ENCODE measurements at places on chromosomes 6 and 20.

DNA sequence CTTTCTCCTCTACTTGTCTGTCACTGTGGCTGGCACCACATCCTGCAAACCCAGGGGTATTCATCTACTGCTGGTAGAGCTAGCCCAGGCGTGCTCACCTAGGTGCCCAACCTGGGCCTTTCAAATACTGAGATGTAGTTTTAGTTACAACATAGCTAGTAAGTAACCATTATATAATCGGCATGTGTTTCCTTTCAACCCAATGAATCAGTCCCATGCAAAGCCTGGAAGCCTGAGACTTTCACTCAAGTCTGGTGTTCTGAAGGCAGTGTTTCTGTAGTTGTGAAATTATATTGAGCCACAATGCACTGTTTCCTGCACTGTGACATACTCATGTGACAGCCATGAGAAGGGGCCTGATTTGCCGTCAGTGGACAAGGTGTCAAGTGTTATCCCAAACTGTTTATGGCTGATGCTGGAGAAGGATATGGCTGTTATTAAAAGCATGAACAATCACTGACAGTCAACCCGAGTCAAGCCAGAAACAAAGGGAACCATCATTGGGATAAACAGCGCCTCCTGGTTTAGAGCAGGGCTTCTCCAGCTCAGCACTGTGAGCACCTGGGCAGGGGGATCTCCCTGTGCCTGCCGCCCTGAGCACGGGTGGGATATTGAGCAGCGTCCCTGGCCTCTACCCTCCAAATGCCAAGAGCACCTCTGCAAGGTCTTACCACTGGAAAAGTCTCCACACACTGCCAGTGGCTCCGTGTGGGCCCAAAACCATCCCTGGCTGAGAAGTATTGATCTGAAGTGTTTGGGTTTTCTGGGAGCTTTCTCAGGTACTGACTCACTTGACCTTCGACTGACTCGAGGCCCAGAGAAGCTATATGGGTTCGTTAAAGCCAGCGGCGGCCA, 1.6 kb downstream of the PSMA7 start:
- DNase-seq: peak; percentile 33

GRCh38 chr6:148509119-148509799, 166.6 kb downstream of the SASH1 start:
- DNase-seq: peak; percentile 75

GRCh38 chr20:51767867-51768758, at the start of gene ATP9A:
TSS of gene ATP9A (minus strand) at chr20:51768390. CDS start at chr20:51768369, 21 bp downstream.
- DNase-seq: peak; percentile 35

GRCh38 chr20:31474097-31474436, 860 bp downstream of the DEFB124 start:
- DNase-seq: no peak

GRCh38 chr20:35055445-35056276, 36.9 kb downstream of the TRPC4AP start:
- DNase-seq: peak; percentile 35

DNA sequence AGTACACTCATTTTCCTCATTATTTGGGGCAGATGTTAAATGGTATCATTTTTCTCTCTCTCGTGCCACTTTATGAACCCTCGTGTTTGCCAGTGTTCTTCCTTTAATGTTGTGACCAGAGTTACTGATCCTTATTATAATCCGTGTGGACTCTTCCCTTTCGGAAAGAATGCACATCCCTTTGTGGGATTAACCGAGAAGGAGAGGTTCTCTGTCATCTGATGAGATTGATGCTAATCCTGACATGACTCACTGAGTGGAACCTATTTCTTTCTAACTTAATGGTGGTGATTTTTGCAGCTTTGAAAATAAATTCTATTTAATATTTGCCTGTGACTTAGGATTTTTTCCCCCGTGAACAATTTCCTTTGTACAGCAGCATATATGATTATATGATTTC, 300.0 kb upstream of the MAN1A1 start:
- no peak for DNase-seq

- no peak for DNase-seq
Measured at GRCh38 chr6:83536647-83537589, 24.6 kb downstream of the PRSS35 start.

GRCh38 chr6:39341937-39342336, 19.4 kb upstream of the KCNK16 start:
- DNase-seq: no peak

DNA sequence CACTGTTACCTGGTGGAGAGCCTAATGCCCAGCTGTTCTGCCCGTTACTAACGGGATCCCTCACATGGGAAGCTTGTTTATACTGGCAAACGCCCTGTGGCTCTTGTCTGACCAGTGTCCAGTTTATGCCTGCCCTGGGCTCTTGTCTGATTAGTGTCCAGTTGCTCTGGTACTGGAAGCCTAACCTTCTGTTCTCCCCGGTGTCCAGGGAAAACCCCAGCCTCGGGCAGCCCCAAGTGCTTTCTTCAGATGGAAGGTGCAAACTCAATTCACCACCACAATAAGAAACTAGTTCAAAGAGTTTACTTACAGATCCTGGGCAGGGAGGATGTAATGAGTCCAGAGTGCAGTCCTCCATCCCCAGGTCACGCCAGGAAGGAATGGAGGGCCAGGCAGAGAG, 148.4 kb downstream of the TBXT start:
- DNase-seq: no peak

GRCh38 chr6:86193821-86194220, 551.1 kb upstream of the SYNCRIP start:
- no peak for DNase-seq

GRCh38 chr20:16576219-16576618, 3.0 kb upstream of the KIF16B start:
- DNase-seq: no peak

- no peak for DNase-seq
Measured at GRCh38 chr6:63813566-63814120, 178.0 kb downstream of the PHF3 start.
